Brain pericyte (primary cell): ENCODE measurements at places on chromosomes 4 and X.

DNA sequence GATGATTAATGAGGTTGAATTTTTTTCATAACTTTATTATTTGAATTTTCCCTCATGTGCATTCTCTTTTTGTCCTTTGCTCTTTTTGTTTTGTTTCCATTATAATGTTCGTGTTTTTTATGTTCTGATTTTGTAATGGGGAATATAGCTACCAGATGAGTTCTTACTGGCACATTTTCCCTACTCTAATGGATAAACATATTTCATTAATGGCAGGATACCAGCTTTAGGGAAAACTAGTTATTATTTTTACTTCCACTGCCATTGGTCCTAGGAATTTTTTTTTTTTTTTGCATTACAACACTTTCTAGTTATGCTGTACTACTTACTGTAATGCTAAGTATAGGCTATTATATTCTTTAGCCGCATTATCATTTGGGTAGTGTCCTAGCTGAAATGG is 286.3 kb downstream of the SPRY1 start:
- no peak for DNase-seq

- no peak for DNase-seq
Measured at GRCh38 chrX:40304115-40304514, 206.4 kb upstream of the BCOR start.

DNA sequence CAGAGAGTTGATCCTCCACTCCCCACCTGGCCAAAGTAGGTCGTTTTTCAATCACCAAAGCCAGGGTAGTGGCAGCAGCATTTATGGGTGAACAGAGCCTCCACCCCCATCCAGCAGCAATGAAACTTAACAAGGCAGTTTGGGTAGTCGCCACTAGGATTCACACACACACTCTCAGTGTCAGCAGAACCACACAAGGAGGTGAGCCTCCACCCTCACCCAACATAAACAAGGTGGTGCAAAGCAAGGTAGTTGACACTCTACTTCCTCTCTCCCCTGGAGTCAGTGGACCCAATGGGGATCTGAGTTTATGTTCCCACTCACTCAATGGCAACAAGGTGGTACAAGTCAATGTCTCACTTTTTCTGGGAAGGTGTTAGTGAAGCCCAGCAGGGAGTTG is 50.4 kb upstream of the CCDC149 start:
- DNase-seq, result no peak

- no peak for DNase-seq
Measured at GRCh38 chrX:150037041-150037440, 98.8 kb upstream of the EOLA2 start.

DNA sequence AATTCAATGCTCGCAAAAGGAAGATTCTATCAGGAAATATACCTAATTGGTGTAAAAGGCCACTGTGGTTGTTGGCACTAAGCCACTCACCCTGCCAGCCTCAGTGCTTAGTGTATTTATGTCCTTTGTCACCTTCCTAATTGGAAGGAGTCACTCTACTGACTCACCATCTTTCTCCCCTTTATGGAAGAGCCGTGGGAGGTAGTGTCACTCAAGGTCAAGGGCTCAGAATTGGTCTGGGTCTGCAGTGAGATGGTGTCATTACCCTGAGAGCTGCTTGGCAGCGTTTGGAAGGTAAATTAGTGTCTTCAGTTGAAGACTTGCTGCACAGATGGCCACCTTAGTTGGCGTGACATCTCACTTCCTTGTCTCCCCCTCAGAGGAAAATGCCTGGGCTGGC is 41.7 kb upstream of the CDKN2AIP start:
- no peak for DNase-seq

DNA sequence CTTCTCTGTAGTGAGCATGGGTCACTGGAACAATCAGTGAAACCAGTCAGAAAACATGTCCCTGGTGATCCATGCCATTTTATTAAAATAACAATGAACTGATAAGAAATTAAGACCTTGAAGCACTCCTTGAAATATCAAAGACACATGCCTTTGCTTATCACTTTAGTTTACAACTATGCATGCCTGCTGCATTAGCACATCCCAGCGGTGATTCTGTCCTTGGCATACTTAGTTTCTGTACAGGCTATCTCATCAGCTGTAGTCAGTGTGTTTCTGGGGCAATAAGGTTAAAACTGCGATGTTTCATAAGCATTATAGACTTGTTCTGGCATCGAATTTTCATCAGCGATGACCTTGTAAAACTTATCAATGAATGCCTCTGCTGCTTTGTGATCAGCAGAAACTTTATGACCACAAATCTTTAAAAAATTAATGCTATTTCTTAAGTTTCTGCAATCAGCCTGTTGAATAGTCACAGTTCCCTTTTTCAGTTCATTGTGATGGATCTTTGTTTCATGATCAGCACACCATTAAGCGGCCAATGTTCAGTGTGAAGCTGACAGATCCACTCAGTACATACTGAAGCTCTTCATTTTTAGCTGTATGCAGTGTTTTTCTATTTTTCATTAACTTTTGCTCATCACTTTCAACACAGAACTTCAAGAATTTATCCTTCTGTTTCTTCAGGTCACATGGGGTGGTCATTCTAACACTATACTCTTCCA is 150.5 kb downstream of the RNF150 start:
- no peak for DNase-seq

DNA sequence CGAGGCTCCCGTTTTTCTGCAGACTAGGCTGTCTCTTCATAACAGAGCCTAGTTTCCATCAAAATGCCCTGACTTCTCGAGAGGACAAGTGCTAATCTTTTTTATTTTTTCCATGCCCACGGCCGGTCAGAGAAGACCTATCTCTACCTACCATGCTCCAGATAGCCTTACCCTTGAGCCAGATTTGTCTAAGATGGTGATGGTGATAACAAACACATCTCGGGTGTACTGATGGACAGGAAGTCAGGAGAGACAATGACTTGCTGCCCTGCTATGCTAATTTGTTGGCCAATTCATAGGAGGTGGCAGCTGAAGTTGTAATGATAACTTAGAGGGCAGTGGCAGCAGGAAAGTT is 42.2 kb upstream of the NKRF start:
- no peak for DNase-seq

DNA sequence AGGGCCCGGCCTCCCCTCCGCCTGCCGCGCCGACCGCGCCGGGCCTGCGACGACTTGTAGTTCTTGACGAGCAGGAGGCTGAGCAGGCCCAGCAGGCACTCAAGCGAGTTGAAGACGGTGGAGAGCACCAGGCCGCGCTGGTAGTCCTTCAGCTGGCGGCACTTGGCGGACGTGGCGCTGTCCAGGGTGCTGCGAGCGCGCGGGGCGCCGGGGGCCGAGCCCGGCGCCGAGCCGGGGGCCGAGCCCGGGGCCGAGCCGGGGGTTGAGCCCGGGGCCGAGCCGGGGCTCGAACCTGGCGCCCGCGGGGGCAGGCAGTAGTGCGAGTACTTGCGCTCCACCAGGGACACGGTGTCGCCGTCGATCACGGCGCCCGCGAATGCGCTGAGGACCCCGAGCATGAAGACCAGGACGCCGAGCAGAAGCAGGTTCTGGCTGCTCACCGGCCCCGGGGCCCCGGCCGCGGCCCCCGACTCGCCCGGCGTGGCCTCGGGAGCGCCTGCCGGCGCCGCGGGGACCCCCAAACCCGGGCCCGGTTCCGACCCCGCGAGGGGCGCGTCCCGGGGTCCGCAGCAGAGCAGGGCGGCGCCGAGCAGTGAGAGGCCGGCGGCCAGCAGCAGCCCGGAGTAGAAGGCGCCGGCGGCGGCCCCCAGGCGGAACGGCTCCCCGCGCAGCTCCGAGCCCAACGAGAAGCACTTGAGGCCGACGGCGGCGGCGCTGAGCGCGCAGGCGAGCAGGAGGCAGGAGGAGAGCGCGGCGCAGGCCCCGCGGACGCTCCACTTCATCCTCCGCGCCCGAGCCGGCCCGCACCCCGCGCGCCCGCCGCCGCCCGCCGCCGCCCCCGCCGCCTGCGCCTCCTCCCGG is 584 bp downstream of the TMEM271 start:
- no peak for DNase-seq

GRCh38 chr4:792626-793092 is 33.3 kb downstream of the CPLX1 start:
- DNase-seq, result no peak

GRCh38 chr4:83174844-83175414 is 60.4 kb upstream of the PLAC8 start:
- DNase-seq, result no peak

GRCh38 chrX:17839269-17839668 is 21.8 kb downstream of the RAI2 start:
- no peak for DNase-seq

DNA sequence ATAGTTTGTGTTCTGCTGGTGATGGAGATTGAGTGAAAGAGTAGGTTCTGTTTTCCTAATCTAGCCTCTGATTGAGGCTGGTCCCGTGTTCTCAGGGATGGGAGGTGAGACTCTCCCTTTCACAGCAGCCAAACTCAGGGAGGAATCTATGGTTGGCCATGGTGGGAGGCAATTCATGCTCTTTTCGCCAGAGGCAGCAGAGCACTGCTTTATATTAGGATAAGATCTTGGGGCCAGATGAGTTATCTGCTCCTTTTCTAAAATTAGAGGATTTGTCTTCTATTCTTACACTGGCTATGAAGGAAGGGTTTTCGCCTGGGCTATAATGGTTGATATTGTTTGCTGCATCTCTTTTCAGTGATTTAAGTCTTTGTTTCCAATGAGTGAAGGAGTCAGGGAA is 63.9 kb upstream of the NLGN4X start:
- no peak for DNase-seq

- DNase-seq, result no peak
Measured at GRCh38 chr4:8304827-8305695, 35.5 kb downstream of the HTRA3 start.

- no peak for DNase-seq
Measured at GRCh38 chr4:108941904-108942430, 179.1 kb upstream of the ETNPPL start.

GRCh38 chr4:66490729-66491128 is 820.4 kb upstream of the EPHA5 start:
- DNase-seq, result no peak

GRCh38 chrX:31993637-31994036 is 921.8 kb upstream of the FTHL17 start:
- no peak for DNase-seq

DNA sequence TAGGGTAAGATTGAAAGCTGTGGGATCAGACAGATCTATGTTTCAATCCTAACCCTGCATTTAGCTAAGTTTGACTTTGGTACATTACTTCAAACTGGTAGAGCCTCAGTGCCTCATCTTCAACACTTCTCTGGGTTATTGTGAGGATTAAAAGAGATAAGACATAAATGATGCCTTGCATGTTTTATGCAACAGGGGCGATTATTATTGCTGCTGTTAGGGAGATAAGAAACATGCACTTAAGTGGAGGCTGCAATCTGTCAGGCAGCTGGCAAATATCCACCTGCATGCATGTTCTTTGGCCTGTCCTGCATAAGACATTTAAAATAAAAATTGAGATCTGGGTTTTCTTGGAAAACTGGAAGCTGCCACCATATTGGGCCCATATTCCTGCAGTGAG is 24.6 kb downstream of the UNC5C start:
- no peak for DNase-seq

DNA sequence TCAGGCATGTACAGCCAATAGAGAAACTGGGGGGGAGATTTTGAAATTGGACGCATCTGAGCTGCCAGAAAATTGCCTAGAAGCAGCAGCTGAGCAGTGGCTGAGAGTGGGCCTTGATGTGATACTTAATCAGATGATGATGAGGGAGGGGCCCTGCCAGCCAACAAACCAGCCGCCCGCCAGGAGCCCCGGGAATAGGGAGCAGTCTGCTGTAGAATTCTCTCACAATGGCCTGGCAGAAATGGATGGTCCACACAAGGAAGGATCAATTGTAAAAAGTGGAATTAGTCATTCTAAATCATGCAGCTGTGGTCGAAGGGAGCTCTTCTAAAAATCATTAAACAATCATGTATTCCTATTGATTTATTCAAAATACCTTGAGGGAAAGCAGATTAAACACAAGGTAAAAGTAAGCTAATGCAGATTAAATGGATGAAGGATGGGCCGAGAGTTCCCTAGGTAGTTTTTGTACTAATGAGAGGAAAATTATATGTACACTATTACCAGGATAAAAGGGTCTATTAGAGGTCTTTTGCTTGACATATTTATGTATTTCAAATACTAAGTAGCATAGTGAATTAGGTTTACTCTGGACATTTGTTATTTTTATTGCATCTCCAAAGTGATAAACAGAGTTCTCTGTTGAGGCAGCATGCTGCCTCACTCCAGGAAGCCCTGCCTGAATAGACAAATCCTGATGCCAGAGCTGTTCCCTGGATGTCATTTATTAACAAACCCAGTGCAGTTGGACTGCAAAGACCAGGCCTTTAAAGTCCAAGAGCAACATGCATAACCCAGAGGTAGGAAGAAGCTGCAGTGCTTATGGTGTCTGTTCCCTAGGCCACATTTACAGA is 91.3 kb downstream of the NKX6-1 start:
- DNase-seq, result no peak

DNA sequence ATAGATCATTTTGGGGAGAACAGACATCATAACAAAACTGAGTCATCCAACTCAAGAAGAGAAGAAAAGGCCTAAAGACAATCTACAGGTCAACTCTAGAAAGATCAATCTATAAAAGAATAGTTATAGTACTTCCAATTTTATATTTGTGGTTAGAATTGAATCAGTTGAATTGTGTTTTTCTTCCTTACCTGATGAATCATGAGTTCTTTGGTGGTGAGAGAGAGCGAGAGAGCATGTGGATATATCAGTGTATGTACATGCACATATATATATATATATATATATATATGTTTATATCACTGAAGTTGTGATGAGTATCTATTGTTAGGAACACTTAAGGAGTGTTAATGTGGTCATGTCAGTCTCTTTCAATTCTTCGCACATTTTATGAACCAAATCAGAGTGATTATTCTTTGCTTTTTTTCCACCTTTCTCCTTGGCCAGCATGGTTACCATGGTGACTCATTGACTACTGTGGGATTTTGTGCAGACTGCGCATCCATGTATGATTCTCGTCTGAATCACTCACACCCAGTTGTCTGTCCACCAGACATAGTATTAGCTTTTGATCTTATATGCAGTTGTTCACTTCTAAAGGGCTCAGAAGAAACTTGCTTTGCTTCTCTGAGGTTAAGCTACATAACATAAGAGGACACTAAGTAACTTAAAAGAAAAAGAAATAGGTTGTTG is 90.4 kb upstream of the RAB40AL start:
- DNase-seq, result no peak

DNA sequence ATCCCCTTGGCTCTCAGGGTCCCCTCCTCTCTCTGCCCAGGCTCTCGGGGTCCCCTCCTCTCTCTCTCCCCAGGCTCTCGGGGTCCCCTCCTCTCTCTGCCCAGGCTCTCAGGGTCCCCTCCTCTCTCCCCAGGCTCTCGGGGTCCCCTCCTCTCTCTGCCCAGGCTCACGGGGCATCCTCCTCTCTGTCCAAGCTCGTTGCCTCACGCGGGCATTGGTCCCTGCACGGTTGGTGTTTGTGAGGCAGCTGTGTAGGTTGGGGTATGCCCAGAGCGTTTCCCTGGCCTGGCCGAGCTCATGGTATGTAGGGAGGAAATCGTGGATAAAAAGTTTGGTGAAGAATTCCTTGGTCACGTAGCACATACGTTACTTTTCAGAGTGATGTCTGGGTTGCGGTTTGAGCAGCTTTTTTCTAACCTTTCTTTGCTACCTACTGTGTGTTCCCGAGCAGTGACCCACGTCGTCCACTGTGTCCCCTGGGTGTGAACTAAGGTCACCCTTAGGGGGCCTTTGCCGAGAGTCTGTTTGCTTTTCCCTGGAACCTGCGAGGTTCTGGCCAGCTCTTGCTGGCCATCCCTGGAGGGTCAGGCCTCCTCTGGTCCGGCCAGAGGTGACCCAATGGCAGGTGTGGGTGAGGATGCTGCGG is 36.6 kb downstream of the PCGF3 start:
- no peak for DNase-seq
